Common myeloid progenitor, CD34-positive (primary cell): ENCODE measurements at places on chromosomes 3 and 15.

- no peak for DNase-seq
These were observed 67.7 kb downstream of the CPN2 start for GRCh38 chr3:194283221-194284006.

DNA sequence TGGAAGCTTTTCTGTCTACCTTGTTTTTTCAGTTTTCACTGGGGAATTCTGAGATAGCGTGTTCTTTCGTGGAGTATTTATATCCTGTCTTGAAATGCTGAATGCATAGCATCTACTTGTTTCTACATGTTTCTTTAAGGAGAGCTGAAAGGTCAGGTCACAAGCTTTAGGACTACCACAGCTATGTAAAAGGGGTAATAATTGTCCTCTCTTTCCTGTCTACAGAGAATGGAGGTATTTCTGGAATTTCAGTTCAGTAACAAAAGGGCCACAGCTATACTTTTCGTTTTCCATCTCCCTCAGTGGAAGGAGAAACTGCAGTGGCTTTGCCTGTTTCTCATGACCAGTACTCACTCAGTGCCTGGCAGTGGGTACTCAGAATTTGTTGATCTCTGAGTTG lies 4.7 kb downstream of the INAFM2 start:
- no peak for DNase-seq

GRCh38 chr3:68876112-68876713 lies 56.1 kb downstream of the TAFA4 start:
- DNase-seq, result peak; percentile 64

DNA sequence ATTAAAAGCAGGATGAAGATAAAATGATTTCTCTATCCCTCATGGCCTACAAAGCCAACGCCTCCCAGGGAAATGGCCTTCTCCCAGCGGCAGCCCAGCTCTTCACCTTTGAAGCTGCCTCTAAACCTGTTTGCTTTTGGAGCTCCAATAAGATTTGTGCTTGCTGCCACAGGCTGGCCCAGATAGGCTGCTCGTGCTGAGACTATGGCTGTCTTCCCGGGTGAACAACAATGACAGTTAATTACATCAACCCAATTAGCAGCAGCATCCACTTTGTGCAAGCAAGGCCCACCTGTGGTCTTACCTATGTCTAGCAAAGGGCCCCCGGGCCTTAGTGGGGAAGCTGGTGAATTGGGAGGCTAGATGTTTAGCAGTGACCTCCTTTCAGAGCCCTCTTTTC lies 179.6 kb downstream of the P3H2 start:
- DNase-seq, result no peak

DNA sequence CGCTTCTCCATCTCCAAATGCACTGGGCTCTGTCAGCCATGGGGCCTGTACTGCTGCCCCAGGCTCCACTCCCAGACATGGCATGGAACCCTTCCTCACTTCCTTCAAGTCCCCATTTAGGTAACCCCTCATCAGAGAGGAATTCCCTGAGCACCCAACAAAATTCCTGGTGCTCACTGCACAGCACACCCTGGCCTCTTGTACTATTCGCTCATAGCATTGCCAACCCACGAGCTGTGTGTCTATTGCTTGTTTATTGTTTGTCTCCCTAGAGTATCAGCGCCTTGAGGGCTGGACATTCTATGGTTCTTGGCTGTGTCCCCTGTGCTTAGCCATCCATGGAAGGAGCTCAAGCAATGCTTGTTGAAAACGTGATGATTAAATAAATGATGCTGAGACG lies 46.1 kb upstream of the SLCO2A1 start:
- DNase-seq, result no peak
